AG08395 (cell line): ENCODE measurements at places on chromosomes 7 and 10.

DNA sequence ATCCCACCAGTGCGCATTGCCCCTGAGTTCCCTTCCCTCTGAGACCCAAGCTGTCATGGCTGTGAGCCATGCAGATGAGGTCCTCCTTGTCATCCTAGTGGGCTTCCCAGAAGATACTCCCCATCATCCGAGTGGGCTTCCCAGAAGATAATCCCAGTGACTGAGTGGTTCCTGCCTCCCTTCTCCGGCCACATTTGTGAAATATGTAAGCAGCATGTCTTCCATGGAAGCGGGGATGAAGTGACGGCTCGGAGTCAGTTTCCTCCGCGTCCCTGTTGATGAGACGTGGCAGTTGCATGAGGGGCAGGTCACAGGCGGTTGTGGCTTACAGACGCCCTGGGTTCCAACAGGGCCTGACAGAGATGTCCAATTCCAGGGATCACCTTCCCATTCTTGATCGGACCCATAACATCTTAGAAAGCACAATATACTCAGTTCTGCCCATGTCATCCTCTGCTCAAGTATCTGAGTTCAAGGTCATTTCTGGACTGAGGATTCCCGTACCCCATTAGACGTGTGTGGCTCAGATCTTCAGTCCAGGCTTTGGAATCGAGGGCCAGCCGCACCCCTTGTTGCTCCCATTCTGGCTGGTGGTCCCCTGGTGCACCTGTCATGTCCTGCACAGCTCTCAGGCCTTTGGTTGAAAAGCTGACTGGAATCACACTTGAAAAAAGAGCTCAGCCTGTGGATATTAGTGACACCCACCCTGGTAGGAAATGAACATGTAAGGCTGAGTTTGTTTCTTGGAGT is 166.9 kb downstream of the PTPRN2 start:
- no peak for DNase-seq

DNA sequence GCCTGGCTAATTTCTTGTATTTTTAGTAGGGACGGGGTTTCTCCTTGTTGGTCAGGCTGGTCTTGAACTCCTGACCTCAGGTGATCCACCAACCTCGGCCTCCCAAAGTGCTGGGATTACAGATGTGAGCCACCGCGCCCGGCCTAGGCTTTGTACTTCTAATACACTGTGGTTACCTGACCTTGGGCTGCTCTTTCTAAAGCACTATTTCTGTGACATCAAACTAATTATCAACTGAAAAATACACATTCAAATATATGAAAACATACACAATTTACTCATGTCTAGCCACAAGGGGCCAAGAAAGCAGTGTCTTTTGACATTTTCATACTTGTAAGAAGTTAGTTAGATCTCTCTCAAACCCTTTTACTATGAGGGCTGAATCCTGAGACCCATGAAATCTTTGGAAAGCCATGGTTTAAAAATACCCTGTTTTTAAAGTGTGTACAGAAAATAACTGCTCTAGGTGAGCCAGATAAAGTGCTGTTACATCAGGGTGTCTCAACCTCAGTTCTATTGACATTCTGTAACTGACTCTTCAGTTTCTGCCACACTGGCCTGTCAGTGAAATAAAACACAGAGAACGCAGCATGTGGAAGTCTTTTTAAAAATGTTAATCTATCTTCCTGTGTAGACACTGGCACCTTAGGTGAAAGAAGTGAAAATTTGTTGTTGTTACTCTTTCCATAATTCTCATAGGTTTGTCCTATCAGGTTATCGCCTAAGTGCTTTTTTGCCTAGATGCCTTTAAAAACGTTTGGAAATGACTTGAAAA is 58.8 kb downstream of the CREM start:
- no peak for DNase-seq

DNA sequence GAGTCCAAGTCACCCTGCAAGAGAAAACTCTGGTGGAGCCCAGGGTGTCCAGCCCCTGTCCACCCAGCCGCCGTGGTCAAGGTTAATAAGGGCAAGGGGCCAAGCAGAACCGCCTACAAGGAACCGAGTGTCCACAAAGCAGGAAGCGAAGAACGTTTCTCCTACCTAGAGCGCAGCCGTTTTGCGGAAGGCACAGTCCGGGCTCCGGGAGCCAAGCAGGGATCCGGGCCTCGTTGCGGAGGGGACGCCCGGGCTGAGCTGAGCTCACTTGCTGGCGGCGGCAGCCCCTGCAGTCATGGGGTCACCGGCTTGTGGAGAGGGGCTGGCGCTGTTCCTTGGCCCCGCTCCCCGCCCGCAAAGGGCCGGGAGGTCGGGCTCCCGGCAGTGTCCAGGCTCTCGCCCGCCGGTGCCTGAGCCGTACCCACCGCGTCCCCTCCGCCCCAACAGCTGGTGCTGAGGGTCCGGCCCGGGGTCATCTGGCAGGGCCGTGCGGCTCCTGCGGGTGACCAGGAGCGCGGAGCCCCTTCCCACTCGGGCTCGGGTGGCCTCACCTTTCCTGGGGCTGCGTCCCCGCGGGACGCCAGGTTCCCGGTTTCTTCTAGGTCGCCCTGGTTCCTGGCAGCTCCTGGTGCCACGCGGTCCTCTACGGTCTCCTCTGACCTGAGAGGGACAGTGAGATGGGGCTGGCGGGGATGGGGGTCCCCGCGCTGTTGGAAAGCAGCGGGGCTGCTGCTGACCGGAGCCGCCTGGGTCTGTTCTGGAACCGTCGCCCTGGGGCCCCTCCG is 14.0 kb upstream of the ZNF273 start:
- no peak for DNase-seq

DNA sequence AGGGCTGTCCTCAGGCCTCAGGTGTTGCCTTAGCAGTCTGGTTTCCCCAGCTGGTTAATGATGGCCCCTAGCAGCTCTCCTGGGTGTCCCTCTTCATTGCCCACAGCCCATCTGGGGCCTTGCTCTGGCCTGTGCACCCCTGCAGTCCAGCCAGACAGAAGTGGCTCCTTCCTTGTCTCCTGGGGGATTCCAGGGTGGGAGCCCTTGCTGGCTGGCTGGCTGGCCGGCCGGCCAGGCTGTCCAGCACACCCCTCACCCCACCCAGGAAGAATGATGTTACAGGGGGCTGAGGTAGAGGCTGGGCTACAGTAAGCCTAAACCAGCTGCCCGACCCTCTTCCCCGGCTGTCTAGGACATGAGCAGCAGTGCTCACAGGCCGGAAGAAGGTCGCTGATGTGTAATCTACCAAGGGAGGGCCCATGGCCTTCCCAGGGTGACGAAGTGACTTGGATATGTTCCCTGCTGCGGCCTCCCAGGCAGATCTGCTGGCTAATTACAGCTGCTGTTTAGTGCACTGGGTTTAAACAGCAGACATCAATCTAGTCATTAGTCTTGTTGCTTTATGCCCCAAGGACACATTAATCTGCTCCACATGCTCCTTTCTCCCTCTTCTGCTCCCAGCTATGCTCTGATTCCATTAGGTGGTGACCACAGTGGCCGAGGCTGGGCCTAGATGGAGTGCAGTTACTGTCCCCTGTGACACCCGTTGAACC is 53.8 kb upstream of the LRRC4 start:
- DNase-seq: peak; percentile 64

GRCh38 chr10:86019141-86019540 is 347.5 kb downstream of the GRID1 start:
- DNase-seq: no peak

DNA sequence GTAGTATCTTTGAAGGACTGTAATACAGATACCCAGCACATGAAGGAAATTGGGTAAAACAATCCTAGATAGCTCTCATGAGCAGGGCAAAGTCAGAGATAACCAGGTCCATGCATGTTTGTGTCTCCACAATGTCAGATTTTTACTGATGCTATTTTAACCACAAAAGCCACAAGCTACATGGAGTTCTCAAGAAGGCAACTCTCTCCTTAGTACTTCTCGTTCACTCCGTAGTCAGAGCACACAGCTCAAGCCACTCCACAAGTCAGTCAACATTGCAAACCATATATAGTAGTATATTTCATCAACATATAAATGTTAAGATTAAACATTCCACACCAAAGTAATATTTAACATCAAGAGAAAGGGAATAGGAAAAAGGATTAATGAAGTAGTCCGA is 98.0 kb upstream of the PIK3CG start:
- no peak for DNase-seq

- DNase-seq: no peak
Measured at GRCh38 chr7:38664972-38665371, 33.8 kb upstream of the AMPH start.

- DNase-seq: no peak
Measured at GRCh38 chr7:36599645-36600313, 124.5 kb downstream of the AOAH start.

GRCh38 chr10:17479822-17480221 is 25.4 kb upstream of the ST8SIA6 start:
- DNase-seq: no peak

GRCh38 chr10:14673189-14673861 is 101.4 kb downstream of the FAM107B start:
- no peak for DNase-seq
